ENCODE measurements at places on chromosomes 11 and 22. TPM values are rescaled to one million over a fixed set of nuclear protein-coding genes. Genes with fewer than 3 reads are reported as not detected.

The OR52A1 gene
- total RNA-seq: not detected

The OR8D1 gene
- not detected for total RNA-seq

The PEX26 gene
- total RNA-seq: 14.8 TPM

The LRRC32 gene
- total RNA-seq: 59.0 TPM

The LDHAL6A gene
- not detected for total RNA-seq

The OR5D14 gene
- not detected for total RNA-seq

The TUBA8 gene
- total RNA-seq: not detected

The ALKBH3 gene
- 22.3 TPM for total RNA-seq

The CD6 gene
- not detected for total RNA-seq

The FKBP2 gene
- total RNA-seq: 63.8 TPM

The SYT12 gene
- 0.14 TPM for total RNA-seq

The MPEG1 gene
- total RNA-seq: not detected

The OOSP4A gene
- total RNA-seq: not detected

The MUC15 gene
- not detected for total RNA-seq

The CAPN1 gene
- total RNA-seq: 180 TPM

The LIF gene
- total RNA-seq: 200 TPM

The BARX2 gene
- not detected for total RNA-seq

The RFPL1 gene
- not detected for total RNA-seq

The GAL3ST3 gene
- not detected for total RNA-seq

The MS4A12 gene
- not detected for total RNA-seq

The SHISAL1 gene
- total RNA-seq: 3.9 TPM

The PRODH gene
- not detected for total RNA-seq

The SCN2B gene
- total RNA-seq: not detected

The ANO9 gene
- not detected for total RNA-seq

The INS gene
- not detected for total RNA-seq

The OR51B4 gene
- total RNA-seq: not detected

The ARHGAP20 gene
- 4.5 TPM for total RNA-seq

The TRAPPC4 gene
- 115 TPM for total RNA-seq

The OR8D4 gene
- not detected for total RNA-seq

The GSTP1 gene
- 647 TPM for total RNA-seq

The DUSP18 gene
- 8.9 TPM for total RNA-seq

The RCOR2 gene
- total RNA-seq: 4.0 TPM

The OR2D2 gene
- 0.78 TPM for total RNA-seq

The SEC14L2 gene
- total RNA-seq: 44.2 TPM

The IL17REL gene
- total RNA-seq: 0.09 TPM

The NXPE4 gene
- total RNA-seq: not detected

The YAP1 gene
- 139 TPM for total RNA-seq

The TMEM132A gene
- total RNA-seq: 163 TPM

The FADS1 gene
- total RNA-seq: 140 TPM

The HBB gene
- not detected for total RNA-seq

The GUCY1A2 gene
- 0.18 TPM for total RNA-seq

The KCNJ5 gene
- total RNA-seq: not detected

The LRRC74B gene
- total RNA-seq: under 0.01 TPM

The SPON1 gene
- 3.9 TPM for total RNA-seq

The GPR83 gene
- total RNA-seq: 0.09 TPM

The SLC22A6 gene
- not detected for total RNA-seq

The PDE2A gene
- 1.3 TPM for total RNA-seq

The KRTAP5-8 gene
- not detected for total RNA-seq

The OTOG gene
- total RNA-seq: not detected

The MYOD1 gene
- not detected for total RNA-seq

The SYT9 gene
- total RNA-seq: 0.05 TPM

The CRYBB1 gene
- not detected for total RNA-seq

The SNX32 gene
- total RNA-seq: 1.8 TPM

The ZFTA gene
- total RNA-seq: 18.8 TPM

The TMEM86A gene
- 1.8 TPM for total RNA-seq

The CARD16 gene
- 2.0 TPM for total RNA-seq

The SCN3B gene
- 0.30 TPM for total RNA-seq

The SERHL2 gene
- 3.6 TPM for total RNA-seq

Data from smooth muscle cell of the umbilical artery (primary cell).